ENCODE measurements at places on chromosomes 1 and 21. TPM values are rescaled to one million over a fixed set of nuclear protein-coding genes. Genes with fewer than 3 reads are reported as not detected.

The DNM3 gene
- 11.4 TPM for total RNA-seq

The PCSK9 gene
- 2.1 TPM for total RNA-seq

DNA sequence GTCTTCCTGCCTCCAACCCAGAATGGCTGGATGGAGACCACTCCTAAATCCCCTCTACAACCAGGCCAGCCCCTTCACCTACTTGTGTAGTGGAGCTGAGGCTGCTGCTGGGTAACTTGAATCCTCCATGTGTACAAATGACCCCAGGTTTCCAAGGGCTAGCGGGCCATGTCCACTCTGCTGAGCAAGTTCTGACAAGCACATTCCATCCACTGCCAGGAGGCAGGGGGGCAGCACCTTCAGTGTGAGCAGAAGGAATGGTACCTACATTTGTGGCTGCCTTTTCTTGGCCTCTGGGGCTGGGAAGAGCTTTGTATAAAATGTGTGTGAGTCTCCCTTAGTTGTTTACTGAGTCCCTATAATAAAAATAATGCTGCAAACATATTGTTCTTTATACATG is 14.5 kb downstream of the KIAA0040 start:
- no peak for DNase-seq

DNA sequence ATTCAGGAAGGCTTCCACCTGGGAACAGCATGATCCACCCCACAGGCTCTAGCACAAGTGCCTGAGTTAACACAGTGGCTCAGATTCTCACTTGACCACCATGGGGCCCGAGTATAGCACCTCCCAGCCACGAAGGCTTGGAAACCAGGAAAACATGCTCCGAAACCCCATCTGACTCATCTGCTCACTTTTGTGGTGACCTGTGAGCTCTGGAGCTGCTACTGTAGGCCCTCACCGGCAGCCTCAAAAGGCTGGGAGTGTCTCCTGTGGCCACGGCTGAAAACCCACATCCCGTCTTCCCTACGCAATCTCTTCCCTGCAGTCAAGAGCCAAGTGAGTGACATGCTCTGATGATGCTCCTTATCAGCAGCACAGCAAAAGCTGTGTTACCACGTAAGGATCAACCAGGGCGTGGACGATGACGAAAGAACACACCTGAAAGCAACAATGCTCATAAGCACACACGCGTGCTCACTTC is 81.4 kb downstream of the TGFBR3 start:
- no peak for DNase-seq

DNA sequence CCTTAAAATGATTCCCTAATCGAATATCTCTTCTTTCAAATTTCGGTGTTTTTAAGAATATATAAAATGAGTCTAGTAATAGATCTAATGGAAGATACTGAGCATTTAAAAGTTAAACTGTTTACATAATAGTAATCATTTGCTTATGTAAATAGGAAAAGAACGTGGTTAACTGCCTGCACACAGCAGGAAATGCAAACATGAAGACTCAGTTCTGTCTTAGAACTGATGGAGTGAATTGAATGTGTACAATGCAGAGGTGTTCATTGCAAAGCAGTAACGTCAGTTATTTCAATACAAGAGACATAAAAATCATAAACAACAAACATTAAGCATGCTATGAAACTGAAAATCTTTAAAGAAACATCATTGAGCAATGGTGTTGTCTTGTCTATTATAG is 359.4 kb upstream of the ADAMTS5 start:
- DNase-seq, result no peak

- no peak for DNase-seq
Measured at GRCh38 chr1:9942399-9942938, 722 bp downstream of the LZIC start.
